NCI-H1092 (cell line): ENCODE measurements at places on chromosomes 1 and 21.

- no peak for DNase-seq
These were observed 11.8 kb upstream of the SFN start for GRCh38 chr1:26851106-26851684.

DNA sequence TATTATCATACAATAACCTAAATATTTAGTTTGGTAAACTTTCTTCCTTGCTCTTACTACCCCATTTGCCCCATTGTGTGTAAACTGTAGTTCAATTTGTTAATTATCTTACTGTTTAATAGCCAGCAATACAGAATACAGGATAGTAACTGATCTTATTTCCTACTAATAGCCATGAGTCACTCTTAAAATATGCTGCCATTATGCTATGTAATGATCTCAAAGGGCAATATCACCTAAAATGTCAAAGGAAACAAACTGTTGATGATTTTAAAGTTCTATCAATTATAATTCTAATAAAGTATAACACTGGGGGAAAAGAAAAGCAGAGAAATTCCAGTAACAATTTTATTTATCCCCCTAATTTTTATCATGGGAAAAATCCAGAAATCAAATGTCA is 4.3 kb downstream of the SLC30A1 start:
- DNase-seq, result no peak

DNA sequence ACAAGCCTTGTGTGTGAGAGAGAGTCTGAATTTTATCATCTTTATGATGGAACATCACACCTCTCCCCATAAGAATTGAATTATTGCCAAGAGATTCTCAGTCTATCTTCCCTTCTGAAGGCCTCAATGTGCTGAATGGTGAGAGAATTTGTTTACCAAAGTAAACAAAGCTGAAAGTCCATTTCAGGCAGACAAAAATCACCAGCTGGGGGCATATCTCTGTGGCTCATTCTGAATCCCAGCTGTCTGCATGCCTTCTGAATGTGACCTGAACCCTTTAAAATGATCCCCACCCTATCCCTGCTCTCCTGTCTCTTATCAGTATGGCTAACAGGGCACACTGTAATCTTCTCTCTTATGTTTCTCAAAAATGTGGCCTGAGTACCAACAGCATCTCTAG is 99.1 kb upstream of the CAMK1G start:
- DNase-seq, result no peak

DNA sequence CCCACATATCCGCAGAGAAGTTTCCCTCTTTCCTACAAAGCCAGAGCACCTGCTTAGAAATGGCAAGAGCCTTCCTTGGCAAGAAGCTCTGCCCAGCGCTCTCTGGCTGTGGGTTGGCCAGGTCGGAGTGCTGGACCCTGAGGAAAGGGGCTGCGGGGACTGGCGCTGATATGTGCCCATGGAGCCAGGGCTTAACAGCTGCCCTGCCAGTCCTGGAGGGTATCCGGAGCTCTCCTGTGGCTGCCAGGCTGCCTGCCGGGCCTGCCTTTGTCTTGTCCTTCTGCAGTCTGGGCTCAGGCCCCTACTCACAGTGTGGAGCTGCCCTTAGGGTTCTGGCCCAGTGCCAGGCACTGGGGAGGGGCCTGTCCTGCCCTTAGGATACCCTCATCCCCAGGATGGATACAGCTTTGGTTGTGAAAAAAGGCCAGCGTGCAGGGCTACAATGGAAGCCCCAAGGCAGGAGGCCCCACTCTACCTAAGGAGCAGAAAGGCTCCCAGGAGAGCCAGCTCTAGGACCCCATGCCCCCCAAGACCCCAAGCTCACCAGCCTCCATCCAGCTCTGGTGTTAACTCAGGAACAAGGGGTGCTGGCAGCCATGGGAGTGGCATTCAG is 43.4 kb downstream of the KIAA1614 start:
- DNase-seq, result peak; percentile 59

DNA sequence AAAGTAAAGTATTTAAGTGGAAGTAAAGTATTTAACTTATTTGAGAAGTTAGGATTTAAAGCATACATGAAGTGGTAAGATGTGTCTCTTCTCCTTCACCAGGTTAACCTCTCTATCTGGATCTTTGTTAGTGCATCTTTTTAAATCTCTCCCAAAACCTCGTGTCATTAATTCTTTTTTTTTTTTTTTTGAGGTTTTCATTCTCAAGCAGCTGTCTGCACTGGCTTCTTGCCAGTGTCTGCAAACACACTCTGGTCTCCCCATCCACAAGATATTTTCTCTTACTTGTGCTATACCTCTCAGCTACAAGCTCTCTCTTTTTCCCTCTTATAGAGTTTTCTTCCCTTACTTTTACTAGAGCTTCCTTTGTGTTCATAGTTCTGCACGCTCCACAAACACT is 49.0 kb downstream of the CLDN17 start:
- DNase-seq, result no peak

DNA sequence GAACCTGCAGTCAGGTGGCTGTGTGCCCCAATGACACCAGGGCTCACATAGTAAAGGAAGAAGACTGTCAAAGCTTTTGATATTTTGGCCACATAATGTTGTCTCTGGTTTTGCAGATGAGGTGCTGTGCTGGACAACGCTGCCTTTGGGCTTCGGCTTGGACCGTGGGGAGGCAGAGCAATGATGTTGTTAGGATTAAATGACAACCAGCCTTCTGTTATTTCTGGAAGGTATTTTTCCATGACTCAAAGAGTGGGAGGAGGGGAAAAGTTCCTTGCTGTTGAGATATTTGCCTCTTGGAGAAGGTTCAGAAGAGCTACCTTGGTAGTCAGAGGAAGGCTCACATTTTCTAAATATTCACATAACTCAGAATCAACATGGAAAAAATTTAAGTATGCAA is 187.3 kb upstream of the GALNT2 start:
- no peak for DNase-seq
